Colonic mucosa (tissue), 4 donors: ENCODE measurements at places on chromosomes 3 and 15. TPM values are rescaled to one million over a fixed set of nuclear protein-coding genes. Genes with fewer than 3 reads are reported as not detected.

- no peaks in the 10 kb centered on the region for H3K4me1 ChIP-seq
- H3K27ac ChIP-seq: no peak overlapping the region
- no peak for DNase-seq
- H3K36me3 ChIP-seq: no peaks in the 10 kb centered on the region
These were observed 440.3 kb upstream of the ONECUT1 start for GRCh38 chr15:53230473-53230872.

DNA sequence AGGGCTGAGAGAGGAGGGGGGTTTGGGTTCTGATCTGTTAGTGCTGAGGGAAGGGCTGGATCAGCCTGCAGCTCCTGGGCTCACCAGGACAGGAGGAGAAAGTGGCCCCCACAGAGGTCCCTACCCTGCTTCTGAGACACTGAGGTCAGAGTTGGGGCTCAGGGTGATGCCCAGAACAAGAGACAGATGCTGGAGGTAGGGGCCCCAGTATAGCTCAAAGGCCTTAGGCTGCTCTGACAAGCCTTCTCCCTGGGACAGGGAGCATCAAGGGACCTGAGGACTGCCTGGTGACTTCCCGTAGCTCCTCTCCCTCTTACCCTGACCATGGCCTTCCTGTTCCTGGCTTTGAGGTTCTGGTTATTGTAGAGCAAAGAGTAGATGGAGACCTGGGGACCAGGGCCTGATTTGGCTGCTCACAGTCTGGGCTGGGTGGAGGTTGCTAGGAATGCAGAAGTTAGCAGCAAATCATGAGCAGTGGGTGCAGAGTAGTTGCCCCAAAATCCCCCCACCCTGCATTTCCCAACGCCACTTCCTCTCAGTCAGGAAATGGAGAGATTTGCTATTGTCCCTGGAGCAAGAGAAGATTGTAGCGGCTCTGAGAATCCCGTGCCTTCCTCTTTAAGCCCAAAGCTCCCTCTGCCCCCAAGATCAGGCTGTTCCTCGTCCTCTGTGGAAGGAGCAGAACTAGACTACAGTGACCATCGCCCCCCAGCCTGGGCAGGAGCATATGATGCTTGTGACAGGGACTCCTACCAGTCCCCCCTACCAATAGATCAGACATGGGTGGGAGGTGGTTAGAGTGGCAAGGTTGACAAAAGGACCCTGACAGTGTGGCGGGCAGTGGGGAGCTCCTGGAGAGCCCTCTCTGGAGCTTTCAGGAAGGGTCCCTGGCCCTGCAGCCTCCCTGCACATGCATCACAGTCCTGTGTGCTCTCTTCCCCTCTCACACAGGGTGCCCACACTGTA is 47.4 kb upstream of the SEC22A start:
- DNase-seq: peak; percentile 13
- H3K4me1 ChIP-seq: no peaks in the 10 kb centered on the region
- peaks cover 4% of the 10 kb centered on the region for H3K36me3 ChIP-seq
- no peak overlapping the region for H3K4me3 ChIP-seq
- no peaks in the 10 kb centered on the region for H3K27me3 ChIP-seq

Gene IMPG2
- total RNA-seq: not detected

DNA sequence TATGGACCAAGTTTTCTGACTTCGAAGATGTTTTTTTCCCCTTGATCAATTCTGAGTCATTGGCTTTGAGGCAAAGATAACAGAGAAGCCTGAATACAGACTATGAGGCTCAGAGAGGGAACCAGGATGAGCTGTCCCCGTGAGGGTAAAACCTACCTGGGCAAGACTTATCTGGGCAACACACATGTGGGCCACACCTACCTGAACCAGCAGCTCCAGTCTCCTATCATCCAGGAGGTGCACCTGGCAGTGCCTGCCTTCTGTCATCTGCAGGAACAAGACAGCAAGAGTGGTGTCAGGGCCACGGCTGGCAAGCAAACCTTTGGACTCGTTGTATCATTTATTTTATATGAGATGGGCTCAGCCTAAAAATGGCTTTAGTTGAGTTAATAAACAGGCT is 72.6 kb downstream of the FRMD4B start:
- no peak overlapping the region for H3K27ac ChIP-seq
- no peaks in the 10 kb centered on the region for H3K36me3 ChIP-seq
- no peaks in the 10 kb centered on the region for H3K27me3 ChIP-seq
- H3K4me1 ChIP-seq: no peaks in the 10 kb centered on the region
- H3K4me3 ChIP-seq: no peak overlapping the region
- DNase-seq: peak; percentile 36

DNA sequence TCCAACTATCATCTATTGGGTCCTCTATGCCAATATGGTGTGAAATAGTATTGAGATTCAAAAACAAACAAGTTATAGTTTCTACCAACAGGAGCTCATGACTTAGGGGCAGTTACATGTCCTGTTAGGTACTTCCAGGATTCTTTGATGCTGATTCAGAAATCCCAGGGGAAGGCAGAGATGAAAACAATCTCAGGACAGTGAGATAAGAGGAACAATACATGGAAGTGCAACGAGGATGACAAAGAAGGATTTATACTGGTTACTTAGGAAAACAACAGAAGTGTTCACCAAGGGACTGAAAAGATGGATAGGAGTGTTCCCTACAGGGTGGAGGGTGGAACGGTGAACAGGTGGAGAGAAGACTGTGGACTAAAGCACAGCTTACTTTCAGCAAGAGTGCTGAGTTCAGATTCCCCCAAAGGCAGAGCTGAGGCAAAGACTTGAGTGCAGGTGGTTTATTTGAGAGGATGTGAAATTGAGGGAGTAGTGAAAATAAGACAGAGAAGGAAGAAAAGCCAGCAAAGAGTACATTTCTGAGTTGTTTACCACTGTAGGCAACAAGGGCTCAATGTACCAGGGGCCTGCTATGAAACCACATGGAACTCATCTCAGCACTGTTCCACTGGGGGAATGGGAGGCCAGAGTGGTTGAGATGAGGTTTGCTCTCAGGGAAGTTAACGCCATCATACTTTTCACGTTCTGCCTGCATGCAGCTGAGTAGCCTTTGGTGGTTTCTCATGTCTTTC is 68.1 kb downstream of the TRIM69 start:
- no peak overlapping the region for H3K4me3 ChIP-seq
- no peaks in the 10 kb centered on the region for H3K36me3 ChIP-seq
- DNase-seq: no peak
- no peaks in the 10 kb centered on the region for H3K27me3 ChIP-seq
- no peaks in the 10 kb centered on the region for H3K4me1 ChIP-seq
- H3K27ac ChIP-seq: no peak overlapping the region

DNA sequence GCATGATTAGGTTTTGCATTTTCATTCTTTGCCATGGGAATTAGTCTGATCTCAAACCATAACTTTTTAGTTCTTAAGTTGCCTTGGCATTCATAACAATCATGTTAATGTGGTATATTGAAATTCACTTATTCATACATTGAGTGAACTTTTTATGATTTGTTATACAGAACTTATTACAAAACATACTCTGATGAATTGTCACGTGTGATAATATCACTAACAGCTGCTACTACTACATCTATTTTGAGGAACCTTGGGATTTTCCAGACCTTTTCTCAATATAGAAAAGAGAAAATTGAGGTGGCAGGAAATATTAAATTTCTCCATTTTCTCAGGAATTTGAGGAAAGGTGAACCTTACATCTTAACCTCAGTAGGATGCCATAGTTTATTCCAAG is 9.2 kb downstream of the LXN start:
- H3K4me3 ChIP-seq: no peak overlapping the region
- H3K27ac ChIP-seq: no peak overlapping the region
- H3K36me3 ChIP-seq: no peaks in the 10 kb centered on the region
- no peaks in the 10 kb centered on the region for H3K27me3 ChIP-seq

DNA sequence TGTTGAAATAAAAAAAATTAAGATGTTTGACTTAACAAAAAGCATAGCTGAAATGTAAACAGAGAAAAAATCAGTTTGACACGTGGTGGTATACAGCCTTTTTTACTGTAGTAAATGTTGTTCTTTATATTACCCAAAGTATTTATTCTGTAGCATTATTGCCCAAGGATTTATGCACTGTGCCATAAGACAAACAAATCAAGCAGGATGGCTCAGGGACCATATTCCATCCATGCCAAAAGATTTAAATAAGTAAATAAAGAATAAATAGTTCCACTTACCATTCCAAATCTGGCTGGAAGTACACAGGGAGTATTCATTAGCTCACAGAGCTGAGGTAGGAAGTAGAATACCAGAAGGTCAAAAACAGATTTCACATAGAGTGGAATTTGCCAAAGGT is 666.7 kb upstream of the CADM2 start:
- H3K4me3 ChIP-seq: no peak overlapping the region
- H3K36me3 ChIP-seq: no peaks in the 10 kb centered on the region
- DNase-seq: no peak
- no peaks in the 10 kb centered on the region for H3K4me1 ChIP-seq
- no peaks in the 10 kb centered on the region for H3K27me3 ChIP-seq

- no peak overlapping the region for H3K27ac ChIP-seq
- no peaks in the 10 kb centered on the region for H3K36me3 ChIP-seq
- H3K4me1 ChIP-seq: no peaks in the 10 kb centered on the region
- H3K27me3 ChIP-seq: no peaks in the 10 kb centered on the region
- no peak overlapping the region for H3K4me3 ChIP-seq
These were observed 47.9 kb downstream of the RGMA start for GRCh38 chr15:93041159-93041547.

DNA sequence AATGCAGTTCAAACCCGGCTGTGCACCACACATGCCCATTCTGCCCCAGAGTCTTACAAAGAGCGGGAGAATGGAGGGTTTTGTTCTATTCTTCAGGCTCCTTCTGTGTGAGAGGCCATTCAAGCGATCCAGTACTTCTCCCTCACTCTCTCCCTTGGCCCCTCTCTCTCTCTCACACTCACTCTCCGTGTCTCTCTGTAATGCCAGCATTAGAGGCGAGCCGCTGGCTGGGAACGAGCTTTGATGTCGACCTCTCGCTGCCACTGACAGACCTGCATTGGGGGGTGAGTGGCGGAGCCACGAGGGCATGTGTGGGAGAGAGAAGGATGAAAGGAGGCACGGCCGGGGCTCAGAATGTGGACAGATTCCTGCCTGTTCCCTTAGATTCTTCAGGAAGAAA is 231.7 kb upstream of the ARRDC4 start:
- DNase-seq: no peak
- no peak overlapping the region for H3K4me3 ChIP-seq
- H3K27ac ChIP-seq: no peak overlapping the region
- H3K36me3 ChIP-seq: no peaks in the 10 kb centered on the region
- no peaks in the 10 kb centered on the region for H3K27me3 ChIP-seq

DNA sequence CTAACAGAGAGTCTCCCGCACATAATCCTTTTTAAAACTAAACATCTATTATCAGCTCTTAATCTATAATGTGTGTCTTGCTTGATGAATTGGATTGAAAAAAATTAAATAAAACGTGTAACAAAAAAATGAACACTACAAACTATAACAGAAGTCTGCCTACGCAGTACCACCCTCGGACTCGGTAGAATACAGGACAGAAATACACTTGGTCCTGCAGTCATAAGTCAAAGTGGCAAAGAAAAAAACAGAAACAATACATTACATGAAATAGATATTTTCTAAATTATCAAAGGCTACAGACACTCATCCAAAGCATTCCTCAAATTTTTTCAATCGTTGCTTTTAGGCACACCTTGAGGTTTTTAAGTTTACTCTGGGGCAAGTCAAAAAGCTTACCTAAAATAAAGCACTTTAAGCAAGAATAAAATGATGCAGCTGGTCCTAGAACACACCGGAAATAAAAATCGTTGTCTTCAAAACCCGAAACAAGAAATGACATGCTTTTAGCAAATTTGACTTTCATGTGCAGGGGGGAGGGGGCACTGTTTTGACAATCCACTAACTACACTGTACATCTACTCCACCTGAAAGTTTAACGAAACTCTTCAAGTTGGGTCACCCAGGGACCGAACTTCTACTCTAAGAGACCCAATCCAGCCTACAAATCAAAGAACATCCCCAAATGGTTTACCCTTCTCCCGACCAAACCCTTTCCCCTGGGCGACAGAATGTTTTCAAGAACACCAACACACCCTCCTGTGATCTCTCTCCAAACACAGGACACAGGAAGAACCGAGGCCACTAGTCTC is 1.3 kb downstream of the ADAM10 start:
- H3K27me3 ChIP-seq: no peaks in the 10 kb centered on the region
- DNase-seq: peak; percentile 31
- H3K4me1 ChIP-seq: no peaks in the 10 kb centered on the region
- peak overlapping the region; percentile 67 for H3K4me3 ChIP-seq

GRCh38 chr3:172600644-172601065 is 77.4 kb upstream of the TNFSF10 start:
- H3K27me3 ChIP-seq: no peaks in the 10 kb centered on the region
- DNase-seq: no peak
- H3K4me3 ChIP-seq: no peak overlapping the region
- H3K4me1 ChIP-seq: no peaks in the 10 kb centered on the region
- no peaks in the 10 kb centered on the region for H3K36me3 ChIP-seq

Gene KCNMB2
- total RNA-seq: 0.42 TPM

- no peaks in the 10 kb centered on the region for H3K4me1 ChIP-seq
- H3K27me3 ChIP-seq: no peaks in the 10 kb centered on the region
- H3K27ac ChIP-seq: no peak overlapping the region
- no peaks in the 10 kb centered on the region for H3K36me3 ChIP-seq
- DNase-seq: peak; percentile 35
These were observed 90.2 kb downstream of the ANP32A start for GRCh38 chr15:68730471-68730919.

DNA sequence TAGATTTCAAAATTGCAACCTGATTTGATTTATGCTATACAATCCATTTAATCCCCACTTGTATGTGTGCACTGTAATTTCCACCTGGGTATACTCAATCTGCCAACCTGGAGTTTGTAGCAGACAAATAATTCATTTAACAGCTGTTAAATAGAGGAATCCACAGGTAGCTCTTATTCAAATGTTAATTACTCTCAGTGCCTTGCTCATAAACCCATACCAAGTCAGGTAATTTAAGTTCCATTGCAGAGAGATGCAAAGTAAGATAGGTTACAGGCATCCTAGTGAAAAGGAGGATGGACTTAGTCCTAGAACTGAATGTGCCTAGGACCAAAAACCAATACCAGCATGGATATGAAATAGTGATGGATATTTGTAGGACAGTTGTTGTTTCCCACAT is 674.2 kb downstream of the TBL1XR1 start:
- no peaks in the 10 kb centered on the region for H3K27me3 ChIP-seq
- no peak overlapping the region for H3K4me3 ChIP-seq
- no peak for DNase-seq
- H3K27ac ChIP-seq: no peak overlapping the region
- H3K4me1 ChIP-seq: no peaks in the 10 kb centered on the region

DNA sequence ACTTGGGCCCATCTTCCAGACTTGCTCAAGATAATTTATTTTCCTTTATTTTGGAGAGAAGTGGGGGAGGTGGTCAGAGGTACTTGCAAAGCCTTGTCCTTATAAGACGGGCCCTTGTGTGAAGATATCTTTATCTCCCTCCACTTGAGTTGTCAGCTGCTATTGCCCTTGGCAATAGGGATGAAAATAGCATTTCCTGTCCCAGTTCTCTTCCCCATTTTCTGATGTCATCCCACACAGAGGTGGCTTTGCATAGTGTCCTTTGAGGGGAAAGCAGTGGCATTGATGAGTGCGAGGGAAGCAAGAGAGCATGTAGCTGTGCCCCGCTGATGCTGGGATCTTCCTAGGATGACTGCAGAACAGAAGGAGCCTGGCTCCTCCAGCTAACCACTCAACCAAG is 41.9 kb upstream of the TUBGCP5 start:
- no peak overlapping the region for H3K27ac ChIP-seq
- no peak for DNase-seq
- H3K27me3 ChIP-seq: no peaks in the 10 kb centered on the region
- H3K4me1 ChIP-seq: no peaks in the 10 kb centered on the region
- no peaks in the 10 kb centered on the region for H3K36me3 ChIP-seq

Gene NRROS
- 2.1 TPM for total RNA-seq

GRCh38 chr15:32148833-32149555 is 118.7 kb downstream of the CHRNA7 start:
- no peaks in the 10 kb centered on the region for H3K27me3 ChIP-seq
- no peak for DNase-seq
- no peaks in the 10 kb centered on the region for H3K36me3 ChIP-seq
